ENCODE measurements at places on chromosomes 13 and 19.

- DNase-seq, result no peak
Measured at GRCh38 chr19:54461210-54461609, 2.4 kb downstream of the LENG9 start.

- DNase-seq, result no peak
Measured at GRCh38 chr13:103931331-103931845, 865.2 kb upstream of the SLC10A2 start.

DNA sequence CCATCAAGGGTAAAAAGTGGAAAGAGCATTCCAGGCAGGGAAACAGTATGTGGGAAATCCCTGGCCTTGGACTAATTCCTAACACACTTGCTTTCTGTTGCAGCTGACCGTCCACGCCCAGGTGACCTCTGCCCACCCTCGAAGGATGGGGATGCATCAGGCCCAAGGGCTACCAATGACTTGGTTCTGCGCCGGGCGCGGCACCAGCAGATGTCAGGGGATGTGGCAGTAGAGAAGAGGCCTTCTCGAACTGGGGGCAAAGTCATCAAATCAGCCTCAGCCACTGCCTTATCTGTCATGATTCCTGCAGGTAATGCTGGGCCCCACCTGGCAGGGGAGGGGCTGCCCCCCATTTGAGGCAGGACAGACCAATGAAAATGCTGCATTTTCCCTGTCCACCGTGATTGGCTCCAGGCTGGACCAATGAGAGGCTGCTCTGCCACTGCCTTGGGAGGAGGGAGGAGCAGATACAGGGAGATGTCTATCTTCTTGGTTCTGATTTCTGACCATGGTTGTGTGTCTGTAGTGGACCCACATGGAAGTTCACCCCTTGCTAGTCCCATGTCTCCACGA is 12.6 kb downstream of the DNASE2 start:
- DNase-seq, result no peak

GRCh38 chr13:46232281-46232680 is 20.6 kb downstream of the LRRC63 start:
- no peak for DNase-seq

- no peak for DNase-seq
Measured at GRCh38 chr13:73040484-73040883, 18.3 kb upstream of the KLF5 start.

DNA sequence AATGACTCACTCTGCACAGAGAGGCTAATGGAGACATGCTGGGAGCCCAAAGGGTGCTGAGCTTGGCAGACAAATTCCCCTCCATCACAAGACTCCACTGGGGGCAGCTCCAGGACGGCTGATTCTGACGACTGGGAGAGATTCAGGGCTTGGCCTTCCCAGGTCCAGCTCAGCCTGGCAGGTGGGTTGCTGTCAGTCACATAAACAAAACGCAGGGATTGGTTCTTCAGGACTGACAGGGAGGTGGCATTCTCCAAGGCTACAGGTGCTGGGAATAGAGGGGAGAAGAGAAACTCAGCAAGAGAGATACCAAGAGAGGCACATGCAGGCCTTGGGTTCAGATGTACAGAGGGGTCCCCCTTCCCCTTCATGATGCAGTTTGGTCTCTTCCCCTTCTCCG is 10.7 kb upstream of the ZNF175 start:
- DNase-seq, result no peak

Measured in NCI-H1694 treated with DMSO at 0.1 percent for 48 hours (cell line).